Stimulated activated CD8-positive, alpha-beta memory T cell treated with anti-CD3 and anti-CD28 coated beads, Interleukin-4, amount 100 ng/mL, for 1 hour (primary cell): ENCODE measurements at places on chromosomes 2 and 18.

DNA sequence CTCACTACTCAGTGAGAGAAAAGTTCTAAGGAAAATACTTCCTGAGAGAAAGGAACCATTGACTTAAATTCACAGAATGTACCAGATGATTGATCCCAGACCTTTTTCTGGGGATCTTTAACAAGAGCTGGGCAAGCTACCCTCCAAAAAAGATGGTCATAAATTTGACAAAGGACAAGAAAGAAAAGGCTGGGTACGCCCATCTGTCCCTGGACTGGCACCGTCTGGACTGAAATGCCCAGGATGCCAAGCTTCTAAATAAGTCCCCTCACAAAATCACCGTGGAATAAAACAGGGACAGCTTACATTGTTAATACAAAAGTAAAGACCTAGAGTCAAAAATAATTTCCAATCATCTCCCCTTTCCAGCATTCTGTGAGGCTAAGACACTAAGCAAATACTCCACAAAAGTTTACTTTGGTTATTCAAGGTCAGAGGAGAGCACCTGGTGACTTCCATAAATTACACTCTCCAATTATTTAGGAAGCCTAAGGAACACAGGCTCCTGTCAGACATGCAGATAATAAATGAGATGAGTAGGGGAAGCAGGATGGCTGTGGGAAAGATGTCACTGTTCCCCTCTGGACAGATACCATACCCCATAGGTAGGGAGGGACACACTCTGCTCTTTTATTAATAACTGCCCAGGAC, 69.9 kb downstream of the UXS1 start:
- no peak for DNase-seq

DNA sequence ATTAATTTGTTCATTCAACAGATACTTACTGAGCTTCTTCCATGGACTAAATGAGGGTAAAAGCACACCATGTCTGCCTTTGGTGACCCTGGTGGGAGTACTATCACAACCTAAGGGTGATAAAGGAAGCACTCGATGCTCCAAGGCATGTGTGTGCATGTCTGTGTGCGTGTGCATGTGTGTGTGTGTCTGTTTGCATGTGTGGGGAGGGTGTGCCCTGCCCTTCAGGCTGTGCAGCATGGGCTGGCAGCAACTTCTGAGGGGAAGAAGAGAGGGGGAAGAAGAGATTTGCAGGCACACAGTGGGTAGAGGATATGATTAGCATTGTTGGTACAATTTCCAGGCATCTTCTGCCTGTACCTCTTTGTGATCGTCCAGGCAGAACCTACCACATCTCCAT, 121.6 kb downstream of the ACOXL start:
- DNase-seq = no peak

- DNase-seq = no peak
Measured at GRCh38 chr2:198371921-198372543, 567.6 kb downstream of the PLCL1 start.

- no peak for DNase-seq
Measured at GRCh38 chr18:43442571-43442970, 165.3 kb upstream of the SYT4 start.

DNA sequence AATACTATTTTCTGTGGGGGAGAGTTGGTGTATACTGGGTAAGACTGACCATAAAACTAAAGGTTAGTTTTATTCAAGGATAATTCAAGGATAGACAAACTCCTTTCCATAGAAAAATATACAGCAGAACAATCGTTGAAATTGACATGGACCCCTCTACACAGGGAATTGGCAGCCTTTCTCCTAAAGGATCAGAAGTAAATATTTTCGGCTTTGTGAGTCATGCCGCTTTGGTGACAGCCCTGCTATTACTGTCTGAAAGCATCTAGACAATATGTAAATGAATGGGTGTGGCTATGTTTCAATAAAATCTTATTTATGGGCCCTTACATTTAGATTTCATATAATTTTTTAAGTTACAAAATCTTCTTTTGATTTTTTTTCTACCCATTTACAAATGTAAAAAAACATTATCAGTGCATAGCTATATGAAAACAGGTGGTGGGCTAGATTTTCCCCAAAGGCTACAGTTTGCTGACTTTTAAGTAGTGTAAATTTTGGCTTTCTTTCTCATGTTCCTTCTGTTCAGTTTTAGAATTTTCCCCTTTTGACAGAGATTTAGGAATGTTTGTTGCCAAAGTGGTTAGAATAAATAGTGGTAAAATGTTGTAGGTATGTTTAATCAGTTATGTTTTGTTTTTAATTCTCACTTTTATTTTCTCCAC, 270.6 kb downstream of the DCC start:
- DNase-seq = no peak

DNA sequence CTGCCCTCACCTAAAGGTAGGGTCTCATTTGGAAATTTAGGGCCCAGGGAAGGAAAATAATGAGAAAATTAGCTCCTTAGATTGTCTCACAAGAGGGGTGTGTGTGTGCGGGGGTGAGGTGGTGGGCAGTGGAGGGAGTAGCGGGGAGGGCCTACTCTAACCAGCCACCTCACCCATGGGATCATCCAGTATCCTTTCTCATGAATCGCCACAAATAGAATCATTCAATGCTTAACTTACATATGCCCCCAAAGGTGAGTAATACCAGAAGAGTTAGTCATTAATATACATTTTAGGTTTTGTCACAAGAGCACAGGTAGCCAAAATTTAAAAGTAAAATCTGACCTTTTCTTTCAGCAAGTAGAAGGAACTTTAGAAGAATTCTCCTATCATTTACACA, 122.1 kb downstream of the PLEKHM3 start:
- no peak for DNase-seq

DNA sequence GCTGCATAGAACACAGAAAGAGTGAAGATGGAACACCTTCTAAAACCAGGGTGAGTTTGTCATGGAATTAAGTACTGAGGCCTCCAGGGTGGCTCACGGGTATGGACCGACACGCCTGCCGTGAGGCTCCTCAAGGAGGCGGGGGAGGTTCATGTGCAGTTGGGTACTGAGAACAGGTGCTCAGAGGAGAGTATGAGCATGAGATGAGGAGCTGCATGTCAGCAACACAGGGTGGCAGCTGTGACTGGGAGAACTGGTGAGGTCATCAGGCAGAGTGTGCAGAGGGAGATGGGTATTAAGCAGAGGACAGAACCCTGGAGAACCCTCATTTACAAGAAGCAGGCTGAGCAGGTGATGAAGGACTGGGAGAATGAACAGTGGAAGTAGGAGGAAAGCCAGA, 63.2 kb upstream of the KLHL29 start:
- no peak for DNase-seq

GRCh38 chr2:17608251-17608650, 67.8 kb downstream of the VSNL1 start:
- no peak for DNase-seq

DNA sequence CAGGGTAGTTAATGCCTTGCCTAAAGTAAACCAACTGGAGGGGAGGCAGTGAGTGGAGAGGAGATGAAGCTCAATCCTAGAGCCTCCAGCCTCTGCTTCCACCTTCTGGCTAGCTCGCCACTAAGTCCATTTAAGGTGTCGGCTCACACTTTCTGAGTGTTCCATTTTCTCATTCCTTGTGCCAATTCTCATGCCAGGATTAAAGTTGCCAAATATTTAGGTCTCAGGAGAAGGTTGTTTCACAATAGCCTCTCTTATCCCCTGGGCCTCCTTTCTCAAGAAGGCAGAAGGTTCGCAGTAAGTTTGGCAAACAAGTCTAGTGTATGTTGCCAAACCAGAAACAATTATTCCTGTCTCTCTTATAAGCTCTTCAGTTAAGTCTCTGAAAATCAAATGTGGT, 57.2 kb downstream of the TACR1 start:
- DNase-seq = no peak

GRCh38 chr18:10804126-10804525, 278.3 kb downstream of the NAPG start:
- no peak for DNase-seq

DNA sequence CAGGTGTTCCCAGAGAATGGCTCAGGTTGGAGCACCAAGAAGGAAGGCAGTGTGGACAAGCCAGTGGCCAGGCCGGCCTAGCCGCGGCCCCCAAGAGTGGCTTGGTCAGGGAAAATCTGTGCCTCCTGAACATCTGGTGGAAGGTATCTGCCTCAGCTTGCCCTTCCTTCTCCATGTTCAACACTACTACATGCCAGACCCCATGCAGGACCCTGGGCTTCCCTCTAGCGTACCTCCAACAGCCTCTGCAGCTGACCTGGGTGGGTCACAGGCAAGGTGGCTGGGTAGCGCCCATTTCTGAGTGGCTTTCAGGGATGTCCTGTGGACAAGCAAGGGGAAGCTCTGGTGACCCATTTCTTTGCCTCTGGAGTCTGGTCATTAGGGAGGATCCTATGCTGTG, 7.7 kb downstream of the WNT10A start:
- no peak for DNase-seq

DNA sequence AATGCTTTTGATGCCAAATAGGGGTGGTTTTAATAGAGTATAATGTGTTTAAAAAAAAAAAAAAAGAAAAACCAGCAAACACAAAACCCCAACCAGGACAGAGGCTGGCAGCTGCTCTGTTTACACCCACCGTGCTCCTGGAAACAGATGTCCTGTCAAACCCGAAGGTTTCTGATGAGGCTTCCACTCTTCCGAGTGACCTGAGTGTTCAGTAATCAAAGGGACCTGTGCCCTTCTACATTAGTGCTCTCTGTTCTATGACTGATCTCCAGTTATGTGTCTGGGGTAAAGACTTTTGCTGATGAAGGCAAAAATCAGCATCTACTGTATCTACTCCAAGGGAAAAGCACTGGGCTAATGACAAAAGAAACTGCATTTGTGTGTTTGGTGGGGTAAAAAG, 3.5 kb upstream of the KLHL29 start:
- DNase-seq = no peak

GRCh38 chr2:222448748-222449181, 24.4 kb downstream of the SGPP2 start:
- no peak for DNase-seq

DNA sequence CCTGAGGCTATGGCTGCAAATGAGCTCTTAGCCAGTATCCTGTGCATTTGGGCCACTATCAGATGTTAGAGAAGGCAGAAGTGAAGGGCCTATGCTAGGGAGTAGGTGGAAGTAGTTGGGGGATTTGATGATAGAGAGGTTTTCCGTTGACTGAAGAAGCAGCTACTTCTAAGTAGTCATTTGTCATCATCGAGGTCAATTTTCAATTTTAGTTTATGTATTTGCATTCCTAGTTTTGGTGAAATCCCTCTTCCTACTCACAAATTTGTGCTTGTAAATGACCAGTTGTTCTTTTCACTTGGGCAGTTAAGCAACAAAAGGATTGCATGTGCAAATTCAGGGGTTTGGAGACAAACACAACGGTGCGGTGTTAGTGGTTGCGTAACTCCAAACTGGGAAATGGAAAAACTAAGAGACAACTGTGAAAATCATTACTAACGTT, 48.5 kb upstream of the PELI1 start:
- no peak for DNase-seq

GRCh38 chr18:55031164-55031563, 71.9 kb upstream of the CCDC68 start:
- DNase-seq = no peak

DNA sequence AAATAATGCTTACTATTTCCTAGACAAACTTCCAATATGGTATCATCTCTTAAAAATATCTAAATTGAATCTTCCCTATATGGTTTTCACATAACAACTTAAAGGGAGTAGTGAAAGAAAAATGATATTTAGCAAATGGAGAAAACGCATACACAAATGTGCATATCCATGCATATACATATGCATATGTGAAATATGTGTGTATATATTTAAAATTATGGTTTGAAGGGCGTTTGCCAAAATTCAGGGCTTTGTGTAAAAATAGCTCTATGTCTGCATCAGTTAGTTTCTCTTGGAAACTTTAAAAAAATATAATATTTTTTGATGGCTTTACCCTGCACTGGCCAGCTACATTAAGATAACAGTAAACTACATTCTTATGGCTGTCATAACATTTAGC, 986.7 kb downstream of the BCL11A start:
- DNase-seq = no peak

GRCh38 chr2:63408530-63408929, 179.7 kb downstream of the WDPCP start:
- no peak for DNase-seq
